ENCODE measurements at places on chromosomes 13 and 19.

DNA sequence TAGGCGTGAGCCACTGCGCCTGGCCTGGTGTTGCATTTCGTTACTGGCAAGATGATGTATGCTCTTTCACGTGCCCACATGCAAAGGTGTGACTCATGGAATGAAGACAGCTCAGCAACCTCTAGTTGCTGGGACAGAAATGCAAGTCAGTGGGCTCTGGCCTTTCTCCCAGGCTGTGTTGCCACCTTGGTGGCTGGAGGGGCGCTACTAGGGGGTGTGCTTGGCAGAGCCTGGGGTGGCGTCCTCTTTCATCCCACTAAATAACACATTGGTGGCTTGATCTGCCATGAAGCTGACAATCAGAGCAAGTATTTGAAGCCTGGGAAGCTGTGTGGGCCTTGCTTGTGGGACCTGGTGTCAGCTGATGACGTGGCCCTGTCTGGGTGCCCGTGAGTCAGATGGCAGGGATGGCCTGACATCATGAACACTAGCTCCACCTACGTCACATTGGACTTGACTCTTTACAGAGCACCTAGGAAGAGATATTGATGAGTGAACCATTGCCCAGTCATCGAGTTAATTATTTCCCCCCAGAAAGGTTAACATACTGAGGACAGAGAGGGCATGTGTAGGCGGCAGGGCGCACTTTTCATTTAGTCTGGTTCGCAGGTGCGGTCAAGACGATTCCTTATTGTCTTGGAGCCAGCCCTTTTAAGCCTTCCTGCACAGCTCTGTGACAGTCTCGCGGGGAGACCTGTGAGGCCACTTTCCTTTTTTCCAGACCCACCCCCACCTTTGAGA is 154.2 kb downstream of the TM9SF2 start:
- DNase-seq = no peak

DNA sequence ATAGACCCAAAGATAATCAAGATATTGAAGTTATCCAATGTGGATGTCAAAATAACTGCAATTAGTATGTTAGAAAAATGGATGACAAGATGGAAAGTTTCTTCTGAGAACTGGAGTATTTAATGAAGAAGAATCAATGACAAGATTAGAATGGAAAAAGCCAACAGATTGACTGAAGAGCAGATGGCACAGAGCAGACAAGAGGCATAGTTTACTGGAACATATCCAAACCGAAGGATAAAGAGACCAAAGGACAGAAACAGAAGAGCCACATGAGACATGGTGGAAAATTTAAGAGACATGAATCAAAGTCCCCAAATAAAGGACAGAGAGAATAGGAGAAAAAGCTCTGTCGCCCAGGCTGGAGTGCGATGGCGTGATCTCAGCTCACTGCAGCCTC is 89.6 kb upstream of the RXFP2 start:
- no peak for DNase-seq

DNA sequence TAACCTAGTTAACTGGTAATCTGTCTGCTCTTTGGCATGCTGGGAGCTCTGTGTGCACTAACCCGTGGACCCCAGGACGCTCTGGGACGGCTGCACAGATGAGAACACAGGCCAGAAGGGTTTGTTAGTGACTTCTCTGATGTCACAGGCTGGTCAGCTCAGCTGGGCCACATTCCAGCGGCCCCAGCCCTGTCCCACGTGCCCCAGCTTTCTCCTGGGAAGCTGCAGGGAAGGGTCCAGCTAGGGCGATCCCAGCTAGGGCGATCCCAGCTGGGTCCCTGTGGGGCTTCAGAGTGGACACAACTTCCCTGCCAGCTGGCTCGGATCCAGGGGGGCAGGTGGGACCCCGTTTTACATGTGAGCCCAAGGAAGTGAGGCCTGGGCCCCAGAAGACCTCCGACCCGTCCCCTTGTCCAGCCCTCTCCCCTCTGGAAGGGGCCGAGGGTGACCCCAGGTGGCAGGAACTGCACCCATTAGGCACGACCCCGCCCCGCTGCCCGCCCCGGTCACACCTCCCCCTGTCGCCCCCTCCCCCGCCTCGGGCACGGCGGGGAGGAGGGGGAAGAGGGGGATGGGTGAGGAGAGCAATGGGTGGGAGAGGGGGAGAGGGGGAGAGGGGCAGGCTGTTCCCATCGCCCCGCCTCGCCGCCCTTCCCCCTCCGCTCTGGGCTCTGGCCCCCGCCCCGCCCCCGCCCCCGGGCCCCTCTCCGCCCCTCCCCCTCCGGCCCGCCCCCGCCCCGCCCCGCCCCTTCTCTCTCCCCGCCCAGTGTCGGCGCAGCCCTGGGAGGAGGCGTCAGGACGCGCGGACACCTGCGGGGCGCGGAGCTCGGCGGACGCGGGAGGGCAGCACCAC is 75.2 kb upstream of the MCF2L start:
- peak; percentile 66 for DNase-seq

- no peak for DNase-seq
These were observed 6.2 kb downstream of the TEX29 start for GRCh38 chr13:111326621-111326965.

GRCh38 chr13:29991343-29991742 is 140.9 kb upstream of the UBL3 start:
- DNase-seq = no peak

GRCh38 chr19:16327911-16328823 is 3.5 kb downstream of the KLF2 start:
- DNase-seq = no peak

GRCh38 chr19:45153339-45154063 is 7.3 kb downstream of the NKPD1 start:
- peak; percentile 45 for DNase-seq

DNA sequence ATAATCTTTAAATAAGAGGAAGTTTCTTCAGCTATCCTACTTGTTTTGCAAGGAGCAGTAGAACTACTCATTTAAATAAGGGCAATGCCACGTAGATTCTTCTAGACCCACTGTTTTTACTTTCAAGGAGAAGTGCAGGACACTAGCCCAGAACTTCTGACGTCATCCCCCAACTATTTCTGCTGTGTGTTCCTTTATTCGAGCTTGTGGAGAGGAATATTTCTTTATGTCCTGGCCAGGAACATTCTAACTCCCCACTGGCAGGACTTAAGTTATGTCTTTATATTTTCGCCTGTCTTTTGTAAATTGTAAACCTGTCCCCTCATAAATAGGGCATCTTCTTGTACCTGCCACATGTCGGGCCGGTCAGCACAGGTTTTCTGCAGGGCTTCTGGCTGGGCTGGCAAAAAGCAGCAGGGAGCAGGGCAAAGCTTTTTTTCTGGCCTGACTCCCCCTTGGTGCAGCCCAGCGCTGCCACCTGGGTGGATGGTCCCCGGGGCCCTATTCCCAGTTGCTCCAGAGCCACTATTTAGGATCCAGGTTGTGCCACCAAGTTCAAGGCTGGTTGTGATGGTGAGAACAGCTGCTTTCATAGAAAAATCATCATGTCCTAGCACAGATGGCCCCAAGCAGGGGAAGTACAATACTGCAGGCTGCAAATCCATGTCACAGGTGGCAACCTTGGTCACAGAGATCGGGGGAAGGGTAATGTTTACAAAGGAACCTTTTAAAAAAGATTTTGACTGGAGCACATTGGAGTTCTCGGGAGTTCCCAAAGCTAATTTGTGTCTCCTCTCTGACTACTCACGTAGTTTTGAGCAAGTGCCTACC is 1.8 kb downstream of the MBNL2 start:
- DNase-seq = no peak

DNA sequence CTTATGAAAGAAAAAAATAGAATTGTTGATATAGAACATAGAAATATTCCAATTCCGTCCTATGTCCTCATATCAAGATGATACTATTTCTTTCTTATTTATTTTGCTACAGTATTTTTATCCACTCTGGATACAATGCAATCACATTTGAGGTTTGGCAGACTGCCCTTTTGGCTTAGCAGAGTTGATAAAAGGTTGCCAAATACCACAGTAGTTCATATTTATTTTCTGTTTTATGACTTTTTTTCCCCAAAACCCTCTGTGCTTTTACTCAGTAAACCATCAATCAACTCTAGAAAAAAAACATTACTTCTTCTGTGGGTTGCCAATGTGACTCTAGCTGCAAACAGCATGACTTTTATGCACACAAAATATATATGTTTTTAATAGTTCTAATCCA is 424.5 kb downstream of the PCDH9 start:
- DNase-seq = no peak

- DNase-seq = no peak
These were observed 26.0 kb downstream of the NAXD start for GRCh38 chr13:110641055-110642015.

GRCh38 chr19:35488677-35489076 is 1.6 kb downstream of the KRTDAP start:
- no peak for DNase-seq

- peak; percentile 90 for DNase-seq
These were observed 5.2 kb upstream of the LMNB2 start for GRCh38 chr19:2461751-2462634.

GRCh38 chr13:106281426-106281825 is 254.0 kb downstream of the EFNB2 start:
- no peak for DNase-seq

- DNase-seq = no peak
These were observed 21.7 kb upstream of the FBXO27 start for GRCh38 chr19:39054091-39054470.

GRCh38 chr13:40764587-40765403 is 6.2 kb downstream of the MRPS31 start:
- no peak for DNase-seq

- no peak for DNase-seq
These were observed 4.2 kb downstream of the GATAD2A start for GRCh38 chr19:19409631-19410030.

DNA sequence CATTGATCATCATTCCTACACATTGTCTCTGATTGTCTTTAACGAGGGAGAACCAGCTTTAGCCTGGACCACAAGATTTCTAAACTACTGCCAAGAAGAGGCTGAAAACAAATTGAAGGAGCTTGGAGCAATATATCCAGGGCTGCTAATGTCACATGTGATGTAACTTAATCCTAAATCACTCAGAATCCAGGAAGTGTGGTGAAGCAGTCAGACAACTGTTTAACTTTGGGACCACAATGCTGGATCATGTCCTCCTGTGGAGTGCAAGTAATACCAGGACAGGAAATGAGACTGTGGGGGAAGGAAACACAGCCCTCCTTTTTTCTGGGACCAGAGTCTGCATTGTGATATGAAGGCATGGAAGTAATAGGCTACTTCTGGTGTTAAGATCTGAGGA is 430.2 kb downstream of the KCTD12 start:
- no peak for DNase-seq

DNA sequence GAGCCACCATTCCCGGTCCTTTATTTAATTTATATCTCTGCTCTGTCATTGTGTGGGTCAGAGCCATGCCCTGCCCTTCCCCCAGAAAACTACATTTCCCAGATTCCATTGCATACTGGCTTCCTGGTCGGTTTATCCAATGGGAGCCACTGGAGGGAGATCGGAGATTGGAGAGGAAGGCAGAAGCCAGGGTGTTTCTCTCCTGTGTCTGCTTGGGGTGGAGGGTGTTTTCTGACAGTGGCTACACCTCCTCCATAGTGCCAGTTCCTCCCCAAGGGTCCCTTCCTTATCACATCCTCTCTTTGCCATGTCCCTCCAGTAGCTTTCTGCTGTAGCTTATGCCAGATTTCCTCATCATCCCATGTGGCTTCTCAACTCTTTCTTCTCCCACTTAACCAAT is 19.0 kb downstream of the OLFM2 start:
- DNase-seq = no peak

DNA sequence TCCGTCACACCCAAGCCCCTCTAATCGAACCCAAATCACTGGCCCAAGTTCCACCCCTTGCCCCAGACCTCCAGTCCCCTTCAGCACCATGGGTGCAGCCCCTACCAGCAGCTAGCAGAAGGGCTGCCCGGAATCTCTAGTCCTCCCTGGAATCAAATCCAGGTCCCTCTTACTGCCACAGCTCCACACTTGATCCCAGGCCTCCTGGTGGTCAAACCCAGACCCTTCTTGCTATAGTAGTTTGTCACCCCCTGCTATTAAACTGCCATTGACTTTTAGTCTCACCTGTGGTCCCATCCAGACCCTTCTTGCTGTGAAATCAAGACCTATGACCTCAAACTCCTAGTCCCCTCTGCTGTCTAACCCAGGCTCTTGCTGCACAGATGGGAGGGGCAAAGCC is 8.7 kb downstream of the HIPK4 start:
- DNase-seq = no peak

DNA sequence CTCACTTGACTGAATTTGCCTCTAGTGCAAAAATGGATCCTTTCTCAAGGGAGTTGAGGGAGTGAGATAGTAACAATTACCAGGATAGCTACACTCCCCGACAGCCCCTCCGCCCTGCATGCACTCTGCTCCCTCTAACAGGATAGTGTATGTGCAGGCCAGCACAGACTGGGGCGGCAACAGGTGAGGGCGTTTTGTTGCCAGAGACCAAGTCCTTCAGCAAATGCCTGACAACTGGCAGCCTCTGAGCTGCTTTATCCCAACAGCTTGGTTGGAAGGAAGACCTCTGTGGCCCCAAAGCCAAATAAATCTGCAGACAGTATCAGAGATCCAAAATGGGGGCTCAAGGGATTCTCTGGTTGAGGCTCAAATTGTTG is 86.6 kb downstream of the SLC7A1 start:
- no peak for DNase-seq

- no peak for DNase-seq
These were observed 6.1 kb upstream of the GSK3A start for GRCh38 chr19:42248270-42249148.

GRCh38 chr13:46624353-46624752 is 71.4 kb downstream of the LRCH1 start:
- DNase-seq = no peak

DNA sequence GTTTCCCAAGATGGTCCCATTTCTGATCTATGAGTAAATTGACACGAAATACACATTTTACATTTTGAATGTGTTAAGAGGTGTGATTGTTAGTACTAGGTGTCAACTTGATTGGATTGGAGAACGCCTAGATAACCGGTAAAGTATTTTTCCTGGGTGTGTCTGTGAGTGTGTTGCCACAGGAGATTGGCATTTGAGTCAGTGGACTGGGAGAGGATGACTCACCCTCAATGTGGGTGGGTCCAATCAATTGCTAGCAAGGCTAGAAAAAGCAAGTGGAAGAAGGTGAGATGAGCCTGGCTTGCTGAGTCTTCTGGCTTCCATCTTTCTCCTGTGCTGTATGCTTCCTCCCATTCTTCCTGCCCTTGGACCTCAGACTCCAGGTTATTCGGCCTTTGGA is 960.7 kb upstream of the PCDH9 start:
- DNase-seq = no peak

- no peak for DNase-seq
These were observed 74.0 kb upstream of the POMP start for GRCh38 chr13:28584873-28585381.

DNA sequence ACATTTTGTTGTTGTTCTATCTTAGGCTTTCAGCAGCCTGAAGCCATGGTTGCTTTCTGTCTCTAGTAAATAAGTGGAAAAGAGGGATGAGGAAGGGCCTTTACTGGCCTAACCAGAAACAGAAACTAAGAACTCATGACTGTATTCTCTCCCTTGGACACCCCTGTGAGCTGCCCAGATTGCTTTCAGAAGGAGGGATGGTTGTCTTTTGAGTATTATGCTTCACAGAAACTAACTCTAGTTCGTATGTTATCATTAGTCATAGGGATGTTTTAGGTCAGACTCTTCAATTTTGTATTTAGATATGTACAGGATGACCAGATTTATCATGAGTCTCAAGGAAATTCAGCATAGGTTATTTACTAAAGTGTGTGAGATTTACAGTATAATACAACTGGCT is 17.5 kb downstream of the BORA start:
- no peak for DNase-seq

Data from GM12892 (cell line).